ENCODE measurements at places on chromosomes 13 and 19. TPM values are rescaled to one million over a fixed set of nuclear protein-coding genes. Genes with fewer than 3 reads are reported as not detected.

Gene ENOX1
- 0.84 TPM for total RNA-seq

Gene IZUMO2
- total RNA-seq: not detected

Gene MPND
- 4.8 TPM for total RNA-seq

Gene FXYD1
- total RNA-seq: 1.8 TPM

Gene PRR22
- total RNA-seq: 0.59 TPM

Gene SOX1
- not detected for total RNA-seq

Gene PTH2
- not detected for total RNA-seq

Gene NFIX
- 42.9 TPM for total RNA-seq

Gene ZNF541
- total RNA-seq: not detected

All from bronchus fibroblast of lung (primary cell).